ENCODE measurements at places on chromosomes 11 and 22.

DNA sequence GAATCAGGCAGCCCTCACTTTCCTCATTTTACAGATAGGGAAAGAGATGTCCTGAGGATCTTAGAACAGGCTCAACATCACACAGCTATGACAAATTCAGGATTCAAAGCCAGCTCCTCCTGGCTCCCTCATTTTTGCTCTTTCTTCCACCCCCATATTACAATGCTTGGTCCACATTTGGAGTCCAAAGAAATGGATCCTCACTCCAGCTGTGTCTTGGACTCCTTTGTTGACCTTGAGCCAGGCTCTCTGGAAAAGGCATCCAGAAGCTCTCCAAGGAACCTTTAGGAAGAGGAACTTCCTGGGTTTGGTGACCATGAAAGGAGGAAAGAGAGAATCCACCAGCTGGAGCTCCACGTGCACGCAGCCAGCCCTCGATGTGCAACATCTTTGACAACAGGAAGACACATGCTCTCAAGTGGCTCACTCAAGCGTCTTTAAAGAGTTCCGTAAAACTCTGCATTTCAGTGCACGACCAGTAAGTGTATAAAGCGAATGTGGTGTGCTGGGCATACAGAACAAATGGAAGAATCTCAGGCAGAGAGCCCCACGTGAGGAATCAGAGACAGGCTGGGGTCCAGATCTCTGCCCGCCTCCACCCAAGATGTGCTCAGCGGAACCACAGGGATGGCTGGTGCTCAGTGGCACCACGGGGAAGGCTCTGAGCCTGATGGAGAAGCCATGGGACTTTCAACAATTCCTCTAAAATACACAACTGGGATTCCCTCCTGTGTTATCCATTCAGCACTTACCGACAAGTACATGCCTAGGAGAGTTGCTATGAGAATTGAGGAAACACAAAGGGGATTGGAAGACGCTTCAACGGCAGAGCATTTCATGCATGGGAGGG lies 48.4 kb downstream of the ISX start:
- no peak for DNase-seq

DNA sequence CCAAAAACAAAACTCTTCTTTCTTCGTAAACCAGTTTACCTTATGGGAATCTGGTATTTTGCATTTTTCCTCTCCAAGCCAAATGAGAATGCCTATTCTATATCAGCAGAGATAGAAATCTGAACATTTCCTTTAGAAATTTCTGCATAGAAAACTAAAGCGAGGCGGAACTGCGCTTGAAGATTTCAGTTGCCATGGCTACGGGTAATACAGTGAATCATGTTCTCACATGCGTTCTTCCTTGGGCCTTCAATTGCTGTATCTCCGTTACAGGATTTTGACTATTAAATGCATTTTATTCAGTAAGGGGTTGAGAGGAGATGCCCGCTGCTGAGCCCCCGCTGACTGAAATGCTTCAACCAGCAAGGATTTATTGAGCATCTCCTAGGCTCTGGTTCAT lies 108.2 kb upstream of the CRYBB3 start:
- DNase-seq = no peak

DNA sequence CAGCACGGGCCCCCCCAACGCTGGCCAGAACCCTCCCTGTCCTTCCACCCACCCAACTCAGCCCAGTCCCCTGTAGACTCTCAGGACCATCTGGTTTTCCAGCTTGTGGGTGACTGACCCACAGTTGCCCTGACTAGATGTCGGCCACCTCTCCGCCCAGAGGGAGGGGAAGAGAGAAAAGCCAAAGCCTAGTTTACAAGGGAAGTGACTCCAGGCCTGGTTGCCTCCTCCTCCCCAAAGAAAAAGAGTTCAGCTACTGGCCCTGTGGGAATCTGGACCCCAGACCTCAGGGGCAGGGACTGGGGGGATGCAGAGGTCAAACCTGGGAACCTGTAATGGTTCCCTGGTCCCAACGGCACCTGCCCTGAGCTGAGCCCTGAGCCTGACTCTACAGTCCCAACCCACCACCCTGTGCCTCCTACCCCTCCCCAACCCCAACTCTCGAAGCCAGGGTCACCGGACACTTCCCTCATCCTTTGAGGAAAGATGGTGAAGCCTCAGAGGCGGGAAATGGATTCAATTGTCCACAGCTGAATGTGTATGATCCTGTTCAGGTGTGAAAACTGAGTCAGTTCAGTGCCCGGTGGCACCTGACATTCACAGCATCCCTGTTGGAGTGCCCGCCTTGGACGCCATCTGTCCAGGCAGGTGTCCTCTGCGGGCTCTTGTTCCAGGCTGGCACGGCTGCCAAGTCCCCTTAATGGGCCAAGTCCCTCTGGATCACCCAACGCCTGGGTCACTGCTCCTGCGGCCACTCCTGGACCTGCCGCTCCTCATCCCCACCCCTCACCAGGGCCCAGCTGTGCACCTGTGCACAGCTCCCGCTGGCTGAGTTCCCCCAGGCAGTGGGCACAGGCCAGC lies 21.0 kb upstream of the WNT7B start:
- DNase-seq = no peak

- DNase-seq = no peak
Measured at GRCh38 chr11:118186346-118187107, 10.1 kb upstream of the SCN2B start.

DNA sequence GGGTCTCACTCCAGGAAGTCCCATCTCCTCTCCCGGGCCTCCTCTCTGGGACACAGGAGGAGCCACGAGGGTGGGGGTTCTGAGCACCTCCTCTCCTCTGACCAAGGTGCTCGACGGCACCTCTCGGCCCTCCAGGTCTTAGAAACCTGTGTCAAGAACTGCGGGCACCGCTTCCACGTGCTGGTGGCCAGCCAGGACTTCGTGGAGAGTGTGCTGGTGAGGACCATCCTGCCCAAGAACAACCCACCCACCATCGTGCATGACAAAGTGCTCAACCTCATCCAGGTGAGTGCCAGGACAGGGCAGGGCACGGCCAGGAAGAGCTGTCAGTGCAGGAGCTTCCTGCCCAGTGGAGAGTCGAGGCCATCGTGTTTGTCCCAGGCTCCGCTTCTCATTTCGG lies 23.2 kb downstream of the TOM1 start:
- no peak for DNase-seq

DNA sequence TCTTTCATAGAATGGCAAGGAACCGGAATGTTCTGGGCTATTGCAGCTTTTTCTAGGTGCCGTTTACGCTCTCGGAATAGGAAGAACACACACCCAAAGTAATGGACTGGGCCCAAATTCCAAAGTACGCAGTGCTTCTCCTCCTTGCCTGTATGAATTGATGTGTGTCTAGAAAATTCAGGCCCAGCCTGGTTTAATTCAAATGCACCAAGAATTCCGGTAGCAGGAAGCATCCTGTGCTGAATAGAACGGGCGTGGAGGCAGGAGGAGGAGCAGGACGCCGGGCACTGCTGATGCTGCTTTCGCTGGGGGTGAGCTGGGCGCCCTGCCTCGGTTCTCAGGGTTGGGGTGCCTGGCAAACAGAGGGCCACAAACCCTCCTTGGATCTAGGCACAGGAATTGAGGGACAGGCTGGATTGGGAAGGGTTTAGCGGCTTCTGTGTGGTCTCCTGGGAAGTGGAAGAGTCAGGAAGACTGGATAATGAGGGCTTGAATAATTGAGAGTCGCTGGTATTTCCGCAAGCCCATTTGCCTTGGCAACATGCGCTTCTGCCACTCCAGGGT lies 2.0 kb downstream of the PARVB start:
- DNase-seq = no peak

DNA sequence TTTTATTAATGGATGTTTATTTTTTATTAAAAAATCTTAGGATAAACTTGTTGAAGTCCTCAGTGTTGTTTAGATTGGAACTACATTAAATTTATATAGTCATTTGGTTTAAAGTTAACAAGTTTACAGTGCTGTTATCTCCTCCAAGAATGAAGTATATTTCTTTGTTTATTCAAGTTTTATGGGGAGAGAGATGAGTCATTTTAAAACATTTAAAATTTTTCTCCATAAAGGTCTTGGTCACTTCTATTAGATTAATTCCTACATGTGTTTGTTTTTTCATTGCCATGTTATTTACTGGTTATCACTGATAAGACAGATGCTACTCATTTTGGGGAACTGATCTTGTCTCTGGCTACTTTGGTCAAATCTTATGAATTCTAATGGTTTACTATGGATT lies 429.6 kb downstream of the METTL15 start:
- DNase-seq = no peak

GRCh38 chr11:95387325-95387724 lies 156.3 kb upstream of the SESN3 start:
- no peak for DNase-seq

GRCh38 chr11:67680696-67681470 lies 6.5 kb upstream of the ALDH3B2 start:
- DNase-seq = no peak

- DNase-seq = no peak
Measured at GRCh38 chr11:35518766-35519165, 6.7 kb downstream of the PAMR1 start.
